ENCODE measurements at places on chromosomes 4 and X. TPM values are rescaled to one million over a fixed set of nuclear protein-coding genes. Genes with fewer than 3 reads are reported as not detected.

AKAP4 gene
- total RNA-seq = not detected

BCAP31 gene
- 172 TPM for total RNA-seq

AFF2 gene
- total RNA-seq = 0.89 TPM

HEPH gene
- total RNA-seq = 6.3 TPM

TMEM144 gene
- total RNA-seq = 1.0 TPM

USP27X gene
- total RNA-seq = 4.5 TPM

DCX gene
- not detected for total RNA-seq

MAGEA2B gene
- total RNA-seq = not detected

MAOB gene
- not detected for total RNA-seq

MGST2 gene
- 29.9 TPM for total RNA-seq

ZNF711 gene
- total RNA-seq = 8.9 TPM

NLGN3 gene
- 0.51 TPM for total RNA-seq

GPRASP1 gene
- total RNA-seq = 3.5 TPM

AMBN gene
- not detected for total RNA-seq

SLC10A6 gene
- total RNA-seq = not detected

HAND2 gene
- total RNA-seq = not detected
